NCI-H1436 (cell line): ENCODE measurements at places on chromosomes 12 and 14.
A peak's percentile ranks its signal among the peaks of the same experiment; 100 is the strongest.

DNA sequence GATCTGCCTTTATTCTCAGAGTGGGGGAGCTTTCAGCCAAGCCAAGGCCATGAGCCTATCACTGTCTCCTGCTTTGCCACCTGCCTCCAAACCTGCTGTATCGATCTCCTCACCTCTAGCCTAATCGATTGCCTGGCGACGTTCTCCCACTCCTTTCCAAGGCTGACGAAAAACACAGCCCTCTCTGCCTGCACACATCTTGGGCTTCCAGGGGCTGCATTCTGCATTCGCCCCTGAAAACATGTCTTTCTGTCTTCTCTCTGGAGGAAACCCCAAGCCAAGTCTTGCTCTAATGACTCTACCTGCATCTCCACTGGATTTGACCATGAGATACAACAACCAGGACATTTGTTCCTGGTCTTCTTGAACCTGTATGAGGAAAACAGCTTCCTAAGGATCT, 540.7 kb downstream of the BCL11B start:
- DNase-seq: no peak

- DNase-seq: peak; percentile 95
Observed at GRCh38 chr14:100213956-100214769, 24.8 kb upstream of the YY1 start.

GRCh38 chr12:75690296-75690955, 179.0 kb upstream of the KRR1 start:
- DNase-seq: no peak

DNA sequence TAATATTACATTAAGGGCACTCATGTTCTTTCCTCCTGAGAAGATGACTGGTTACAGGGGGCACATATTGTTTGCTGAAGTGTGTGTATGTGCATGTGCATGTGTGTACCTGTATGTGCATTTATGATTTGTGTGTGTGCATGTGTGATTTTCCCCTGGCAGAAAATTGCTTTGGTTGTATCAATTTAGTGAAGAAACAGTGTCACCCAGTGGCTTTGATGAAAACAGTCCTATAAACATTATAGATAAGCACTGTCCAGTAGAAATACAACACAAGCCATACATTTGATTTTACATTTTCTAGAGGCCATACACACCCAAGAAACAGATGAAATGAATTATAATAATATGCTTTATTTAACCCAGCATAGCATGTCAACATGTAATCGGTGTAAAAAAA, 8.6 kb downstream of the PDE3A start:
- DNase-seq: peak; percentile 23

DNA sequence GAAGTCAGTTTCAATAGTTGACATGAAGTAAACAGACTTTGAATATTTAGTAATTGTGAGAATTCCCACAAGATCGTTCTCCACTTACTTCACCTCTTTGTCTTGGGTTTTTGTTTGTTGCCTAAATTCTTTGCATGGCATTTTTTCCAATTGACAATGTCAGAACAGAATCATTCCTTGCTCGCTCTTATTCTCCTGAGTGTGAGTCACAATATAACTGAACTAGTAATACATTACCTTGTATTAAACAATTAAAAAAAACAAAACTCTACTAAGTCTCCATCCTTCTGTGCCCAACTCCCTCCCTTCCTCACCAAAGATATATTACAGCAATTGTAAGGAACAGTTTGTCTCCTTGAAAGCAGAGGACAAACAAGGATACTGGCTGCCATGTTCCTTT, 638.8 kb upstream of the NOVA1 start:
- DNase-seq: no peak

DNA sequence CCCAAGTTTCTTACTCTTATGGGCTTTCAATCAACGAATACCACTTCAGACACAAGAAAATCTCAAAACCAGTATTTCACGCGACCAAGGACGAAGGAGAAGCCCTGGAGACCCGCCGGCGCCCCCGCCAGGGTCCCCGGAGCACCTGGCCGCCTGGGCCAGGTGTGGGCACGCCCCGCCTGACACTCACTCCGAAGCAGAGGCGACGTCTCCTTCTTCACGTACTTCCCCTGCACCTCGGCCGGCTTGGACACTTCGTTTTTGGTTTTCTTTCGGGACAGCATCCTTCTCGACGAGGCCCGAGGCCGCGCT, 466 bp downstream of the SAV1 start:
- peak; percentile 3 for DNase-seq

DNA sequence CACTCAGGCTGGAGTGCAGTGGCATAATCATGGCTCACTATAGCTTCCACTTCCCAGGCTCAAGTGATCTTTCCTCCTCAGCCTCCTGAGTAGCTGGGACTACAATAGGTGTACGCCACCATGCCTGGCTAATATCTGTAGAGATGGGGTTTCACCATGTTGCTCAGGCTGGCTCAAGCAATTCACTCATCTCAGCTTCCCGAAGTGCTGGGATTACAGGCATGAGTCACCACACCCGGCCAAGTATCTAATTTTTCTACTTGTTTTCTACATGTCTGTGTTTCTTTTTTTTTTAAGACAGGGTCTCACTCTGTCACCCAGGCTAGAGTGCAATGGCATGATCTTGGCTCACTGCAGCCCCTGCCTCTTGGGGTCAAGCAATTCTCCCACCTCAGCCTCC, 119.7 kb upstream of the MED13L start:
- no peak for DNase-seq

DNA sequence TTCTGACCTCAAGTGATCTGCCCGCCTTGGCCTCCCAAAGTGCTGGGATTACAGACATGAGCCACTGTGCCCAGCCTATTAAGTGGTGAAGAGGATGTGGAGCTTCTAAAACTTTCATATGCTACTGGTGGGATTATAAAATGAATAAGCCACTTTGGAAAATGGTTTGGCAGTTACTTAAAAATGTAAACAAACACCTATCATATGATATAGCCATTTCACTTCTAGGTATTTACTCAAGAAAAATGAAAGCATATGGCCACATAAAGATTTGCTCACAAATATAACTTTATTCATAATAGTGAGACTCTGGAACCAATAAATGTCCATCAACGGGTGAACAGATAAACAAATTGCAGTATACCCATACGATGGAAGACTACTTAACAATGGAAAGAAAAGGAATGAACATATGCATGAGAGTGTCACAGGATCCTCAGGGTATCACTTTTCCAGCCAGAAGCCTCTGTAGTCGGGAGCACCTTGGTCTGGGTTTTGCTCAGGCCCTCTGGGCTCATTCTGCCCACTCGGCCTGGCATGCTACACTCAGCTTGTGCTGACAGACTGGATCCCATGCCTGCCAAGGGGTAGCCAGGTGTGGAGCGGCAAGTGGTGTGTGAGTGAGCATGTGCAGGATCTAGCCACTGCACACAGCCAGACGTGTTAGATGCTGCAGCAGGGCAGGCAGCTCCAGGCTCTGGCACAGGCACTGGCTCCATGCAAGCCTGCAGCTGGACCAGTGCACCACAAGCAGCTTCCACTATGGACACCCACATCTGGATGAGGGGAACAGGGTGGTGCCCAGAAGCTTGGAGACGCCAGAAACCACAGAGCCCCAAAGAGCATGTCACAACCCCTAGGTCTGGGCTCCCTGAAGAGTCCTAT, 213.2 kb upstream of the DIO3 start:
- DNase-seq: no peak

GRCh38 chr12:33825442-33825841, 196.9 kb upstream of the ALG10 start:
- no peak for DNase-seq

- DNase-seq: no peak
Observed at GRCh38 chr14:95340201-95340697, 20.5 kb upstream of the CLMN start.

DNA sequence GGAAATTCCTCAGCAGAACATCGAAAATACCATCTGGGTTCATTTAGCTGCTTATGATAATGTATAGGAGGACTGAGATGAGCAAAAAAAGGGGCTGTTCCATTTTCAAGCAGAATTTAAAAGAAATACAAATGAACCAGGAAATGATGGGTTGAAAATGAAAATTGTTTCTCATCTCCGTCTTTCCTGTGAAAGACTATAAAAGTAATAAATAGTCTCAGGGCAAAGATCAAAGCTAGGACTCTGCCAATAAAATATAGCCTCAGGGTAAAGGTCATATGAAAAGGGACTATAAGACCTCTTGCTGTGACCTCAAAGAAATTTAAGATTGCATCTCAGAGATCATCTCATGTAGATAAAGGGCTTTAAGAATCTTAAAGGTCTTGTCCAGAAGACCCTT, 478.0 kb downstream of the BTG1 start:
- no peak for DNase-seq

GRCh38 chr14:40119321-40119720, 687.1 kb upstream of the FBXO33 start:
- DNase-seq: no peak

DNA sequence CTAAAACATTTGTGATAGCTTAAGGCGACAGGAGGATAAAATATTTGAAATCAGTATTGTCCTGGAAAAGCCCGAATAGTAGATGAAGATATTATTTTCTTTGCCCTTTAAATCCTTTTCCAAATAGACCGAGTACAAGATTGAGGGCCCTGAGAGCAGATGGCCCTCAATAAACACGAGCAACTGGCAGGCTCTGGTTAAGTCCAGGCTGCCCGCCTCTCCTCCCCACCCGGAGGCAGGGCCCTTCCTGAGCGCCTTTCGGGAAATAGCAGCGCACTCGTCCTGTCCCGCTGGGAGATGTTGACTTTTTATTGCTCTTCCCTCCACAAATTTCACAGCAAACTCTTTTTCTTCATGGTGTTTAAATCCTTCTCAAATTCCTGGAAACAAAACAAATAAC, 50.8 kb upstream of the MAX start:
- no peak for DNase-seq

DNA sequence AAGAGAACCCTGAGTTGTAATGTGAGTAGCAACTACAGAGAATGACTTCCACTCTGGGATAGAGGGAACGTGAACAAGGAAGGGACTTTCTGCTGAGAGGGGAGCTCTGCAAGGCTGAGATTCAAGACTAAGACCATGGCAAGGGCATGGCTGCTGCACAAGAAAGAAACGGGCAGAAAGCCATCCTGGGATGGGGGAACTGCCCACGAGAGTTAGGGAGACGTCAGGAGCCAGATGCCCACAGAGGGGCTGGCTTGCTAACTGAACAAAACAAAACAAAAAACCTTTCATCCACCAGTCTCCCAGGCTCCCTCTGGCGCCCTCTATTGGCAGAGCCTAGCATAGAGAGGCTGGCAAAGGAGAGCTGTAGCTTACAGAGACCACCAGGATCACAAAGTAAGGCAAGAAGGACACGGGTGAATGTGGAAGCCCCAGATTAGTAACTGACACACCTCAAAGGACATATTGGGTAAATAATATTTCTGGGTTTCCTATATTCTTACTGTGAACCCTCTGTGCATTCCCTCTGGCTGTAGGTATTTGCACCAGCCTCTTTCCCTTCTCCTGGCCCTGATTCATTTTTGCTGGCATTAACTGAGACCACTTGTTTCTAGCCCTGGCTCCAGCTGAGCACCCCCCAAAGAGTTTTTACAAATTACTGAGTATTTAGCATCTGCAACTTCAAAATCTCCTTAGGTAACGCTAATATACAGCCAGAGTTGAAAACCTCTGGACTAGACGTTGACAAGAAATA, 338.3 kb downstream of the EMP1 start:
- peak; percentile 50 for DNase-seq

GRCh38 chr14:105041841-105042765, 21.2 kb upstream of the CDCA4 start:
- DNase-seq: no peak

- DNase-seq: no peak
Observed at GRCh38 chr14:99753225-99754140, 39.7 kb upstream of the EML1 start.

- no peak for DNase-seq
Observed at GRCh38 chr12:121628536-121628935, 2.2 kb downstream of the ORAI1 start.

DNA sequence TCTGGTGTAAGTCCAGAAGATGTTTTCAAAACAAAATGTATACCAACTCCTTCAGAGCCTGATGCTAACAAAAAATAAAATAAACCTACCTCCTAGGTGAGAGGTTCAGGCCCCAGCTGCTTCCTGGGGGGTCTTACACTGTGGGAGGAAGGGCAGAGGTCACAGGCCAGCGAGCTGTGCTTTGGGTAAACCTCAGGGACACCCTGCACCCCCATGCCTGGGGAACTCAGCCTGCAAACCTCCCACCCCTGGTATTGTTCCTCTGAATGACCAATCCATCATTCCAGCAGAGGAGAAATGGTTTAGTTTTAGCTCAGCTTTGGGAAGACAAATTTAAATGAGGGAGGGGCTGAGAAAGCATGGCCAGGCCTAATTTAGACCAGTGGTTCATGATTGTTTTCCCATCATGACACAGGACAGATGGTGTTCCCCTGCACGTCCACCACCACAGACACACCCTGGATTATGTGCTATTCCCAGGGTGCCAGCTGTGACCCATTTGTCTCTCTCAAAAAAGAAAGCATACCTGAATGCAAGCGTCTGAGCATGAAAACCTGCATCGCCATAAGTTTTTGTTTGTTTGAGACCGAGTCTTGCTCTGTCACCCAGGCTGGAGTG, 14.5 kb upstream of the TFCP2 start:
- DNase-seq: no peak

- peak; percentile 71 for DNase-seq
Observed at GRCh38 chr14:106879241-106879640, 1352.9 kb downstream of the TMEM121 start.

GRCh38 chr12:131132118-131132892, 178.6 kb downstream of the ADGRD1 start:
- peak; percentile 30 for DNase-seq

DNA sequence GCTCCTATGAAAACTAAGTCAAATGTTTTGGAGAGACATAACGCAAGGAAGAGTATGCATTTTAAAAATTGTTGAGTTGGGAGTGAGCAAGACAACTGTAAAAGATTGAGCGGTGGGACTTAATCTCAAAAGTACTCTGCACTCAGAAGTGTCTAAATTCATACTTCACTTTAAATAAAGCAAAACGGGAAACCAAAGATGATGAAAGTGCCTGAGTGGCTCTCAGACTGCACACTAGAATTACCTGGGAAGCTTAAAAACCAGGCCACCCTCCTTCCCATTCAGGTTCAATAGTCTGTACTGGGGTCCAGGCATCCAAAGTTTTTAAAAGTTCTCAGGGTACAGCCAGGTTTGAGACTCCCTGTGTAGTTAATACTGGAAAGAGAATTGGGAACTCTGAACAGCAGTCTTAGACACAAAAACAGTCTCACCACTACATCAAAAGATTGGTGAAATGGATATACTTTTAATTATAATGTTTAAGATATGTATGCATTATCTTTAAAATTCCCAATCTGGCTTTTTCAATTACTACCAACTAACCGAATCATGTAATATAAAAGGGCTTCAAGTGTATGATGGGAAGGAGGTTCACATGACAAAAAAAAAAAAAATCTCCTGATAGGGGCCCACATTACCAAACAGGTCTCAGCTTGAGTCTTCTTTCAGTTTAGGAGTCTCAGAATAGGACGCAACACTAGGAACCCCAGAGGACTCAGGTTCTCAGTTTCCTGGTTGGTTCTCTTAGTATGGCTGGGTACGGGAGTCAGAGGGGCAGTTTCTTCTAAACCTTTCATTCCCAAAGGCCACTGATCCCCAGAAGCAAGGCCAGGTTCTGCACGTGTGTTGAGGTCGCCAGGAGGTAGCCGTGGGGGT, 1.0 kb downstream of the HOMEZ start:
- no peak for DNase-seq
